ENCODE measurements at places on chromosomes 13 and 19.

DNA sequence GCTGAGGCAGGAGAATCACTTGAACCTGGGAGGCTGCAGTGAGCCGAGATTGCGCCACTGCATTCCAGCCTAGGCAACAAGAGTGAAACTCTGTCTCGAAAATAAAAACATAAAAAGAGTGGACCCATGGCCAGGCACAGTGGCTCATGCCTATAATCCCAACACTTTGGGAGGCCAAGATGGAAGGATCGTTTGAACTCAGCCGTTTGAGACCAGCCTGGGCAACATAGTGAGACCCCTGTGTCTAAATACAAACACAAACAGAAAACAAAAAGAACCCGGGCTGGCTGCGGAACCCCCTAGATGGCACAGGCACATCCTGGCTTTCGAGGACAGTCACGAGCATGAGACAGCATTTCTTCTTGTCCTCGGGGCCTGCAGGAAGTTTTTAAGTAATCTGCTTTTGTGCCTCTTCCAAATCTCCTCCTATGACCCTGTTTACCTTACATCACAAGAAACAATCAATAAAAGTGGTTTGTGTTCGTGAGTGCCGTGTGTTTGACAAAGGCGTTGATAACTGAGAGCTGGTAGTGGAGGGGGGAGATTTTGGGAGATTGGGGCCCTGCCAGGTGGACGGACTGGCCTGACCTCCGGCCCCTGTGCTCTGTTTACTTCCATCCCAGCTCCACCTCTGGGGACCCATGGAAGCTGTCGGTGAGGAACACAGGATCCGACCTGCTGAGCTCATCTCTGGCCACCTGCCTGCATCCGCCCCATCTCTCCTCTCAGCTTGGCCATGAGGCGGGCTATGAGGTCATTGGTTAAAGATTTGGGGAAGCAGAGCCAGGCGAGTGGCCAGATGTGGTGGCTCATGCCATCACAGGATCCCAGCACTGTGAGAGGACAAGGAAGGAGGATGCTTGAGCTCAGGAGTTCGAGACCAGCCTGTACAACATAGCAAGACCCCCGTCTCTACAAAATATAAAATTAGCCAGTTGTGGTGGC lies 5.9 kb upstream of the GDF15 start:
- no peak for DNase-seq

DNA sequence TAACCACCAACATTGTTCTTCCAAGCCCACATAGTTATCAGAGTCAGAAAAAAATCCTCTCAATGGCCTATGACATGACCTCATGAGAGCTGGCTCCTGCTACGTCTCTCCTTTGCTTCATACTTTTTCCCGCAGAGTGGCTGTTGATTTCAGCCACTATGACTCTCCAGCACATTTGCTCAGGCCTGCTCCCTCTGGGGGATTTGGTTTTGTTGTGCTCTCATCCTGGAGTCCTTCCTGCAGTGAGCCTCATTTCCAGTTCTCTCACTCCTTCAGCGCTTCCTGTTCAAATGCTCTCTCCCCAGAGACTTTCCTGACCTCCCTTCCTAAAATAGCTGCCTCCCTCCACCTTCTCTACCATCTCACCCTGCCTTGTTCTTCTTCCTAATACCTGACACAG lies 72.0 kb upstream of the USP29 start:
- no peak for DNase-seq

- DNase-seq, result peak; percentile 76
Measured at GRCh38 chr13:48580185-48580803, 47.4 kb upstream of the RCBTB2 start.

DNA sequence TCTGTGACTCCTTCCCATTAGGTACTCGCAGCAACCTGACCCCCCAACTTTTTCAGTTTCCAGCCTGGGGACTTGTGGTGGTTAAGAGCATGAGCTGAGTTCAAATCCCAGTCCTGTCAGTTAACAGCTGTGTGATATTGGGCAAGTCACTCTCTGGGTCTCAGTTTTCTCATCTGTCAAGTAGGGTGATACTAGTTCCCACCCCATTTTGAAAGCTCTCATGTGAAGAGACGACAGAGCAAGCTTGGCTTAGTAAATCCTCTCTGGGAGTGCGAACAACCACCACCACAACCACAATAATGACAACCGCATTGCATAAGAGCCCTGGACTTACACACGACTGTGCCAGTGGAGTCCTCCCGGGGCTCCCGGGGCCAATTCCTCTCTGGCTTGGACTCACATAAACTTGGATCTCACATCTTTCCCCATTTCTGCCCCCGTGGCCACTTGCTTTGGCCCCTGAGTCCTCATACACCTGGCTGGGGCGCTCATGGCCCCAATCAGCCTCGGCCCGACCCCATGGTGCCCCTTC lies 454 bp downstream of the BLVRB start:
- no peak for DNase-seq

DNA sequence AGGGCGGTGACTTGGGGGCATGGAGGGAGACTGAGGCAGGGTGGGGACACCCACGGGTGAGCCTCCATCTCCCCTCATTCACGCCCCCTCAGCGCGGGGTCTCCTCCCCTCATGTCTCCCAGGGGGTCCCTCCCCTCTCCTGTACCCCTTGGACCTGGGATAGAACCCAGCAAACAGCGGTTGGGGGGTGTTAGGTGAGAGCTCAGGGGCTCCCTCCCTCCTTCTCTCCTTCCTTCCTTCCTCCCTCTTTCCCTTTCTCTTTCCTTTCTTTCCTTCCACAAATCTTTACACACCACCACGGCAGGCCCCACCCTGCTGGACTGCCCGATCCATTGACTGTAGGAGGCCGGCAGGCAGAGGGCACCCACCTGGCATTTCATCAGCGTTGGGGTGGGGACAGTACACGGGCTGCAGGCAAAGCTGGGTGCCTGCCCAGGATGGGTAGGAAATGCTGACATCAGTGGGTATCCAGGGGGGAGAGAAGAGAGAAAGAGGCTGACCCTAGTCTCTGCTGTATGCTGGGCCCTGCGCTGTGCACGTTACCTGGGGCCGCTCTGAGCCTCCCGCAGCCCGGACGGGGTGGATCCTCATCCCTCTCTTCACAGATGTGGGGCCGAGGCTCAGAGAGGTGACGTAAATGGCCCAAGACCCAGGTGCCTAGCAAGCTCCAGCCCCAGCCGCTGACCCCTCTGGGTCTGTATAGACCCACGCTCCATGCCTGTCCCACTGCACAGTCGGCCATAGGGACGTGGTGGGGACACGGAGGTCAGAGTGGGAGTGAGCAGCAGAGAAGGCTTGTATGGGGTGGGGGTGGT lies 3.5 kb downstream of the SSC5D start:
- DNase-seq, result no peak

GRCh38 chr19:9171393-9171991 lies 7.3 kb upstream of the OR7D2 start:
- no peak for DNase-seq

- no peak for DNase-seq
Measured at GRCh38 chr13:43884222-43884621, 4.5 kb downstream of the LACC1 start.

DNA sequence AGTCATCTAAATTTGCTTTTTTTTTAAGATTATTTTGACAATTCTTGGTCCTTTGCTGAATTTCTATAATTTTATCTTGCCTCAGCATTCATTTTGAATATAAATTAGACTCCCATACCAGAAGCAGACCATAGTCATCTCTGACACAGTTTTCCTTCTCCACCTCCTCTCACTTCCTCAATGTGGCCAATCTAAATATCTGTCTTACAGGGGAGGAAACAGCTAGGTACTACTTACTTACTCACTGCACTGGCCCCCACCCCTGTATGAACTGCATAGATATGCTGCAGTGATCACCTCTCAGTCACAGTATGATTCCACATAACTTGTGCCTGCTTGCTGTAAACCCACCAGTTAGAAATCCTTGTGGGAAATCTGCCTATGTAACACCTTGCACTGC lies 665.6 kb downstream of the FGF9 start:
- DNase-seq, result no peak

GRCh38 chr13:69545551-69545950 lies 562.1 kb upstream of the ATXN8OS start:
- DNase-seq, result no peak

GRCh38 chr13:45365558-45365885 lies 24.5 kb upstream of the TPT1 start:
- no peak for DNase-seq

- no peak for DNase-seq
Measured at GRCh38 chr19:35724560-35724959, 6.8 kb downstream of the KMT2B start.

DNA sequence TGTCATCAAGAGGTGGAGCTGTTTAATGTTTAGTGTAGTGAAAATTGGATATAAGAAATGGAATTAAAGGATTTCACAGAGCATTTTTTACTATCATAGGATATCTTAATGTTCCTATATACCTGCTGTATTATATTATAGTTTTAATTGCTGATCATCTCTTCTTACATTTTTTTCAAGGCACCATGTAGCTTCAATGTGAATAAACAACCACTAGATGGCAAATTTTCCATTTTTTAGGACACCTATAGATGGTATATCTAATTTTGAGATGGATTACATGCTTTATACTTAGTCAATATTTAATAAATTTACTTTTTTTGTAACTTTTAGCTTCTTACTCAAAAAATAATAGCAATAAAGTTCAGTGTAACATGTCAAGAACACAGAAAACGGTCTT lies 9.0 kb upstream of the ATXN8OS start:
- DNase-seq, result no peak

- DNase-seq, result no peak
Measured at GRCh38 chr19:12997179-12997966, 2.1 kb downstream of the NFIX start.

DNA sequence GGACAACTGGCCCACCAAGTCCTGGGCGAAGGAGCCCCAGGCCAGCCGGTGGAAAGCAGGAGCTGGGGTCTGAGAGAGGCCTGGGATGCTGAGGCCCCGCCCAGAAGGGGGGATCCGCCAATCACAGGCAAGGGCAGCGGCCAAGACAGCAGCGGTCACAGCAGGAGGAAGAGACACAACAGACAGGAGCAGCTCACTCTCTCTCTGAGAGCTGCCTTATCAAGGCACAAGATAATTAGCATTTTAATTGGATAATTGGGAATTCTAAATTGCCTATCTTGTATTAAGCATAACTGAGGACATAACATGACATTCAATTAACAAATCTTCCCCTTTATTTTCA lies 46.2 kb downstream of the CEBPG start:
- DNase-seq, result no peak

- no peak for DNase-seq
Measured at GRCh38 chr13:43044720-43045301, 21.4 kb downstream of the DNAJC15 start.

- DNase-seq, result no peak
Measured at GRCh38 chr13:98458431-98458830, 118.5 kb downstream of the STK24 start.

DNA sequence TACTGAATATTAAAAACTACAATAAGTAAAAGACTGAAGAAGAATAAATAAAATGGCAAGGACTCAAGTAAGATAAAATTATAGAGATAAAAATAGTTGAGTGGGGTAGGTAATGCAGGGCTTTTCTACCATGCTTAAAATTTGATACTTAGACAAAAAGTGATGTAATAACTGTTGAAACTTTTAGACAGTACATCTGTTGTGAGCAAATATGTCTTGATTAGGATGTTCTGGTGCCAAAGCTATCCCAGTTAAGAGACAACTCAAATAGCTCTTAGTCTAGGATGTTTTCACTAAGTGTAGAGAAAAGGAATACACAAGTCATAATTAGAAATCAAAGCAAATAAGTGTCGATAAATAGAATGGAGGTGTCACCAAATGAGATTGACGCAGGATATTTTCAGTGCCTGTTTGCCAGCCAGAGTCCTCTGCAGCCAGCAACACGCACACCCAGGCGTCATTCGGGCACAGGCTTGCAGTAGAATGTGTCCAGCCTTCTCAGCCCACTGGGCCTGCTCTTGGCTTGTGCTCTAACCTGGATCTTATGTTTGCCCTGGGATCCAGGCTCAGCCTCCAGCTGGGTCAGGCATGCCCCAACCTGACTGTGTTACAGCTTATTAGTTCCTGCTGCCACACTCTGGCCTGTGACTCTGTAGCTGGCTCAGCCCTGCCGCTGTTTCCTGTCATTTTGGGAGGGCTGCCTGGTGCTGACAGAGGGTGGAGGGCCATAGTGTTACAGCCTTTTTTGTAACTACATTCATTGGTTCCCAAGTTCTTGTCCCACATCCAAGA lies 766.2 kb downstream of the PCDH17 start:
- DNase-seq, result no peak

DNA sequence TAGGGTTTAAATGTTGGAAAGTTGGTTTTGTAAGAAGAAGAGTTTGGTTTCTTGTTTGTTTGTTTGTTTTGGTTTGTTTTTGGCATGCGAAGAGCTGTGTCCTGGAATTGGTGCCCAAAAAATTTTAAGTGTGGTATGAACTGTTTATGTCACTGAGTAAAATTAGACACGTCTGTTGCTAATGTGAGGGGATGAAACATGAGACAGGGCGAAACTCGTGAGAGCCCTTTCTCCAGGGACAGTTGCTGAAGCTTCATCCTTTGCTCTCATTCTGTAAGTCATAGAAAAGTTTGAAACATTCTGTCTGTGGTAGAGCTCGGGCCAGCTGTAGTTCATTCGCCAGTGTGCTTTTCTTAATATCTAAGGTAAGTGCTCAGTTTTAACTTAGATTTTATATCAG lies at the start of gene SGCG:
Gene SGCG, plus strand, starts transcription at position 269 of the 400 bp plus-strand sequence. CDS start 22,716 bp downstream, outside the sequence.
- DNase-seq, result no peak

DNA sequence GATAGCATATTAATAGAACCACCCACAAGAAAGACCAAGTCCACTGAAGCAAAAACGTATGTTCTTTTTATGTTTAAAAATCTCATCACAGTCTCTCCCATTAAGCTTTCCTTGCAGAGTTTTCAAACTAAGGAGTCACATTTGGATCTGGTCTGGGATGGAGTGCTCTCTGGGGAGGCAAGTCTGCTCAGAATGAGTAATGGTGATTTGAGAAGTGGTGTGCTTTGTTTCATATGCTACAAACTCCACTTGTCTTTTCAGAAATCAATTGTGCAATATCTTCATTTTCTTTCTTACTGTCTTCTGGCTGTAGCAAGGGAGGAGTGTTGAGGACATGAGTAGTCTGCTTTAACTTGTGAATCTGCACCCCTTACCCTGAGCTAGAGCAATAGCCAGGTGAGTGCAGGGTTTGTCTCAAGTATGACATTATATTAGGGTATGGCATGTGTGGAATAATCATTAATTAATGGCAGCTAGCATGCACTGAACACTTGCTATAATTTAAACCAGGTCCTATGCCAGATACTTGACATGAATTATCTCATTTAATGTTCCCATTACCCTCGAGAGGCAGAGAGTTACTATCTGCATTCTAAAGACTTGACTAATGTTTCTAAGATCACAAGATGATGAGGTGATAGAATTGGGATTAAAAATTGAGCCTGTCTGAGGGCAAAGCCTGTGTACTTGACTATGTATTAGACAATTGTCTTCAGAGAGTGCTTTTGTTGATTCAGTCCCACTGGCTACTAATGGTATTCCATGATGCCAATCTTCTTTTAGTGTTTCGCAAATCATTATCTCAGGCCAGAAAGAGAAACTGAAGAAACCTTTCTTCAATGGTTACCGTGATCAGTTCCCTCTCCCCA lies 171.8 kb downstream of the GPC6 start:
- DNase-seq, result no peak

GRCh38 chr19:14119146-14119545 lies 1.6 kb upstream of the PRKACA start:
- no peak for DNase-seq

Data from stimulated activated naive CD8-positive, alpha-beta T cell treated with anti-CD3 and anti-CD28 coated beads, Interleukin-15, Interleukin-2, amounts not matched to agents 100 U/mL and 50 U/mL, for 24 hours (primary cell).